ENCODE measurements at places on chromosomes 16 and 17.

GRCh38 chr16:23074423-23074822, 74.8 kb downstream of the USP31 start:
- no peak for DNase-seq

DNA sequence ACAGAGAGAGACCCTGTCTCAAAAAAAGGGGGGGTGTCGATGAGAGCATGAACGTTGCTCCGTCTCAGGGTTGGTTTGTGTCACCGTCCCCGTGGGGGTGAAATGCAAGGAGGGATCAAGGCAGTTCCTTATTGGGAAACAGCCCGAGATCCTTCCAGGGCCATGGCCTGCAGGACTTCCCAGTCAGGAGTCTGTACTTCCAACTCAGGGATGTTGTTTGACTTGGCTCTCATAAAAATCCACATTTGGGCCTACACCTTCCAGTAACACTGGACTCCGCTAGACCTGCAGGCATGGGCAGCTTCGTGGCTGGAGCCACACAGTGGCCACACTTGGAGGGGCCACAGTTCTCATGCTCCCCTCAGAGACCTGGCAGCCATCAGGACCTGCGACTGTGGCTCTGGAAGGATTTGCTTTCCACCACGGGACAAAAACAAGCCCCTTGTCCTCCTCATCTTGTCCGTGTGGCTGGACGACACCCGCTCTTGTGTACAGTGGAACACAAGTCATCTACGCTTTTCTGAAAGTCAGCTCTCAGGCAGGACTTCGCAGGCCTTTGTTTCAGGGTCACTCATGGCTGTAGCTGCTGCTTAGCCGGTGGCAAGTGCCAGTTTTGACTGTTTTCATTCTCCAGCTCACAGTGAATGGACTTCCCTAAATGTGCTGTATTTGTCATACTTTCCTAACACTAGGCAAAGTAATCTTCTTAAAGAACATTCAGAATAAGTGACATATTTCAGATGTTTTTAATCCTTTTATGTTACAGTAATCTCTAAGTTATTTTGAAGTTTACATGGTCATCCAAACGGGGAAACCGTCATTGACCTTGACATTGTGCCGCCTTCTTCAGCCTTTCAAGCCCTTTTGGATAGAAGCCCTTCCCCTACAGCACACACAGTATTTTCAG, 24.2 kb upstream of the IL17C start:
- no peak for DNase-seq

DNA sequence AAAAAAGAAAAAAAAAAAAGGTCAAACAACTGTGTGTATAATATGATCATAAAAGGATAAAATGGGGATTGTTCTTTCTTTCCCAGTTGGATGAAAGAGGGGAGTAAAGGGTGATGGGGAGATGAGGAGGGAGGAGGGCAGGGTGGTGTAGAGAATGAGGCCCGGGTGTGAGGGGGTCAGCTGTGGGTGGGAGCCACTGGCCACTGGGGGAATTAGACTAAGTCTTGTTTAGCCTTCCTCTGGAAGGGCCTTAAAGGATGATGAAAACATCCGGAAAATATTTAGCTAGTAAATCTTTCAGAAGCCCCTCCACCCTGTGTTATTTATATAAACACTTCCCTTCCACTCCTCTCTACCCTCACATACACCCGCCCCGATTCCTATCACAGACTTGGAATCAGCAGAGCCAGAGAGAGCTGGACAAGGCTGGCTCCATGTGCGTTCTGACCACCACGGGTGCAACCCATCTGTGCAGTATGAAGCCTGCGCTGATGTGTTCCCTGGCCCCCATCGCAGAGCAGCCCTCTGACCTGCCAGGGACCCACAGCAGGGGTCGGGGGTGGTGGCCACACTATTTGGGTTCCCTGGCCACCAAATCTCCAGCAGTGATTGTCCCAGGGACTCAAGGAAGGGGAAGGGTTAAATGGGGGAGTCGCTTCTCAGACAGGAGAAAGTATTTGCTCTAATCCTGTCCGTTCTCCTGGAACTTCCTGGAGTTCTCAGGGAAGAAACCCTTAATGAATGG, 72.7 kb downstream of the GAS7 start:
- no peak for DNase-seq

- no peak for DNase-seq
Observed at GRCh38 chr16:50183316-50183715, 30.2 kb downstream of the TENT4B start.

- no peak for DNase-seq
Observed at GRCh38 chr17:32553168-32553567, 66.4 kb downstream of the CDK5R1 start.

GRCh38 chr17:4365628-4366326, 698 bp downstream of the UBE2G1 start:
- no peak for DNase-seq

DNA sequence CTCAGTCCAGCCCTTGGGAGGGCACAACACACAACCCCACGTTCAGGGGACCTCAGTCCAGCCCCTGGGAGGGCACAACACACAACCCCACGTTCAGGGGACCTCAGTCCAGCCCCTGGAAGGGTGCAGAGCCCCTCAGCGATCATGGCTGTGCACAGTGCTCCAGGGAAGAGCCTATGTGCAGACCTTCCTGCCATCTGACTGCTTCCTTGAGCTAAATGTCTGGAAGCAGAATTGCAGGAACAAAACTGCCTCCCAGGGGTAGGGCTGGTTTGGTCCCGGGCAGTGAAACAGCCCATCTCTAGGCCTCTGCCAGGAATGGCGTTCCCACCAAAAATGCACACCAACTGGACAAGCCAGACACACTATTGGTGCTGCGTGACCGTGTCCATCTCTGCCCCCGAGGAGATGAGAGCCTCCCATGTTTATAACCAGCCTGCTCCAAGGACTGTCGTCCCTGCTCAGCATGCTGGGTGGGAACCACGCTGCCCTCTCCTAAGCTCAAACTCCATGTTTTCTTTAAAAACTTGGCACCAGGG, 44.0 kb downstream of the ZNF276 start:
- no peak for DNase-seq

GRCh38 chr17:61201211-61201610, 198.4 kb upstream of the TBX2 start:
- DNase-seq = no peak

DNA sequence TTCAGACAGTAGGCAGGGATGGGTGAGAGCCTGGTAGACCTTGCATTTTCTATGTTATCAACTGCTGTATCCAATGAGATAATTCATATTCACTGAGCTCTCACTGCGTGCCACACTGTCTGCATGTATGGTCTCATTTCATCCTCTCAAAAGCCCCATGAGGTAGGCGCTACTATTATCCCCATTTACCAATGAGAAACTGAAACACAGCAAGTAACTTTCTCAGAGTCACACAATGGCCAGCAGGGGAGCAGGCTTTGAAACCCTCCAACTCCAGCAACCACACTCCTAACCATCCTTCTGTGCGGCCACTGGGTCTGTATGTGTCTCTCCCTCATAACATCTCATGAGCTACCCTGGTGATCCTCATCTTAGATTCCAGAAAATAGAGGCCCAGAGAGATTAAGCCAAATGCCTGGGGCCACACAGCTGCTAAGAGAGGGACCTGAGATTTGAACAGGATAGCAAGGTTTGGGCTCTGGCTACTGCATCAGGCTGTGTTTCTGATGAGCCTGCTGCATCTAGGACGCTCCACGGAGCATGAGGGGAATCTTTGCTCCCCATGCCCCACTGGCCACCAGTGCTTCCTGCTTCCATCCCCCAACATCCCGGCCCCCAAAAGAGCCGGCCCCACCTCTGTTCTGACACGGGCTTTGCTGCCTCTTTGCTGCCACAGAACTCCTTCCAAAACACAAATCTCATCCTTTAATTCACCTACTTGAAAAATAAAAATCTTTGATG, 3.2 kb downstream of the CCR7 start:
- no peak for DNase-seq

- no peak for DNase-seq
Observed at GRCh38 chr17:21467739-21468490, 91.8 kb downstream of the KCNJ12 start.

- no peak for DNase-seq
Observed at GRCh38 chr17:6457688-6458459, 13.6 kb downstream of the PIMREG start.

GRCh38 chr16:50781043-50781442, 39.2 kb downstream of the CYLD start:
- no peak for DNase-seq

DNA sequence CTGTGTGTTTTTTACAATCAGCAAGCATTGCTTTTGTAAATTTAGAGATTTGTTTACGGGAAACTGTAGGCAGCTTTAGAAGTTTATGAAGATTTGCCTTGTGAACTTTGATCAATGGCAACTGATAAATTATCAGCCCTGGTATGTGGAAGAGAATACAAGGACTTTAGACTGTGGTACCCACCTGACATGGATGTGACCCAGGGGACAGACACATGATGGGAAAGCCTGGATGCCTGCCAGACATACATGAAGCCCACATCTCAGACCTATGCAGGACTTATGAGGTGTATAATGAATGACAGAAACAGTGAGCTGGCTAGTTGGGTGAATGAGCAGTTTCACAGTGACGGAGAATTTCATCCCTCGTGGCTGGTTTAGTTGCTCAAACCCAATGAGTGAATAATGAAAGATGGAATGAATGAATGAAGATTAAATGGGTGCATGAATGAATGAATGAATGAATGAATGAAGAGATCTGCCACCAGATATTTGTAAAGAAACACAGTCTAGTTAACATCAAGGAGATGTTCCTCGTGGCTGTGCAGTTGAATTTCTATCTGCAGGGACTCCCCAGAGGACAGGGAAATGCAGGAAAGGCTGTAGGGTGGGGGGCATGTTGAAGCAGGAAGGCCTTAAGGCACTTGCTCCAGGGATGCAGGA, 7.6 kb downstream of the TMEM92 start:
- no peak for DNase-seq

- no peak for DNase-seq
Observed at GRCh38 chr17:82946081-82946480, 106.3 kb upstream of the ZNF750 start.

GRCh38 chr17:37570527-37571093, 38.6 kb downstream of the SYNRG start:
- no peak for DNase-seq

DNA sequence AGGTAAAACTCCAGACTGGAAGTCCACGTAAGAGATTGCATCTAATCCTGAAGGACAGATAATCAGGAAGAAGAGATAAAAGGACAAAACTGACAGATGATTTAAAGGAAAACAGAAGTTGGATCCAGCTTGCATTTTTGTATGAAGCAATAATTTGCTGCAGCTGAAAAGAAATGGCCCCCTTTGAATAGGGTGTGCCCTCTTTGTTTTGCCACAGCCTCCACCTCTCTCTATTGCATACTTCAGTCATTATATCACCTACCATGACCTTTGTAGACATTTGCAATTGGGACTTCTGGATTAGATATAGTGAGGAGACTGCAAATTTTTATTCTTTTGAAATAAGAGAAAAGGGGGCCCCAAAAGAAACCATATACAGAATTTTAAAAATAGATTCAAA, 8.1 kb downstream of the NOG start:
- no peak for DNase-seq

- no peak for DNase-seq
Observed at GRCh38 chr17:71995590-71995989, 125.2 kb upstream of the SOX9 start.

DNA sequence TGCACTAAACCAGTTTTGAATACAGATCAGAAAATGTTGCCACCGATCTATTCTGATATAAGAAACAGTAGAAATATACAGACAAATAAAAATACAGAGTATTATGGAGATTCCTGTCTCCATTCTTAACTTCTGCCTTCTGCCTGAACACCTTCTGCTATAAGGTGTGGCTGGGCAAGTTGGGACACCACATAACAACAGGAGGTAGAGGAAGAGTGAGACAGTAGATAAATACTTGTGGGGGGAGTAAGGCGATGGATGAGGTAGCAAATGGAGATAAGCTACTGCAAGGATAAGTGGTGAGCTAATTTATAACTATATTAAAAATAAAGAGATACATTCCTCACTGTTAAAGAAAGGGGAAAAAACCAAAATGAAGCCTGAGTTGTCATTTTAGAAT, 143.7 kb downstream of the CDH8 start:
- DNase-seq = no peak

DNA sequence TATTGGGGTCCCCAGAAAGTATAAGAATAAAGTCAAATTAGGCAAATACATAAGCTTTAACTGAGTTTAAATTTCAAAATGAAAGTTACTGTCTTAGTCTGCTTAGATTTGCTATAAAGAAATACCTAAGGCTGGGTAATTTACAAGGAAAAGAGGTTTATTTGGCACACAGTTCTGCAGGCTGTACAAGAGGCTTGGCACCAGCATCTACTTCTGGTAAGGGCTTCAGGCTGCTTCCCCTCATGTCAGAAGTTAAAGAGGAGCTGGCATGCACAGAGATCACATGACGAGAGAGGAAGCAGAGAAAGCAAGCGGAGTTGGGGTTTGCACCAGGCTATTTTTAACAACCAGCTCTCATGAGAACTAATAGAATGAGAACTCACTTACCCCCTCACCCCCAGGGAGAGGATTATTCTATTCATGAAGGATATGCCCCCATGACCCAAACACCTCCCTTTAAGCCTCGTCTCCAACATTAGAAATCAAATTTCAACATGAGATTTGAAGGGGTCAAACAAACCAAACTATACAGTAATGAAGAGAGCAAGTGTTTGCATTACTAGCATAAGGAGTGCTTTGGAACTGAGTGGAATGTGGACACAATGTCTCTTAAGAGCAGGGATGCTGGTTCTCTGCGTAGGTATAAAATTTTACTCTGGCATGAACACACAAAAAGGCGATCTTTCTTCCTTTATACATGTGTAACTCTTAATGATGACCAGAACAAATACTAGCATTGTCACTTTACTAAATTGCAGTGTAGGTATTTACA, 292.8 kb upstream of the PMFBP1 start:
- no peak for DNase-seq

GRCh38 chr17:79221597-79221996, 147.0 kb downstream of the ENGASE start:
- no peak for DNase-seq

GRCh38 chr17:15409721-15410250, 57.6 kb downstream of the CDRT4 start:
- no peak for DNase-seq

- no peak for DNase-seq
Observed at GRCh38 chr17:27579897-27580321, 51.1 kb upstream of the LGALS9 start.

DNA sequence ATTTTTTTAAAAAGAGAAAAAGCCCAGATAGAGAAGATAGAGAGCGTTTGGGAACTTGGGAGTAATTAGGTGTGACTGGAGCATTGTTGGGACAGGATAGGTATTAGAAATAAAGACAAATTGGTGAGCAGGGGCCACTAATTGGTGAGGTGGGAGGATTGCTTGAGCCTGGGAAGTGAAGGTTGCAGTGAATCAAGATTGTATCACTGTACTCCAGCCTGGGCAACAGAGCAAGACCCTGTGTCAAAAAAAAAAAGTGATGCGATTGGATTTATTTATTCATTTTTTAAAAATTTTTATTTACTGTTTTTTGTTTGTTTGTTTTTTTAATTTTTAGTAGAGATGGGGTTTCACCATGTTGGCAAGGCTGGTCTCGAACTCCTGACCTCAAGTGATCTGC, 5.1 kb downstream of the CASC3 start:
- DNase-seq = no peak

Measured in SIG-M5 (cell line).